Cardiac septum (tissue), 1 donor: ENCODE measurements at places on chromosomes 1 and 21.

GRCh38 chr1:233140974-233141373, 154.6 kb downstream of the PCNX2 start:
- DNase-seq = no peak

- no peak for DNase-seq
These were observed 74.3 kb upstream of the COG2 start for GRCh38 chr1:230568008-230568407.

- no peak for DNase-seq
These were observed 31.4 kb downstream of the SLC44A3 start for GRCh38 chr1:94851571-94851970.

- DNase-seq = peak; percentile 60
These were observed 35.2 kb upstream of the LRP8 start for GRCh38 chr1:53362851-53363642.

GRCh38 chr21:17085707-17086106, 427.1 kb upstream of the CXADR start:
- DNase-seq = no peak

GRCh38 chr1:82844911-82845827, 1044.4 kb downstream of the ADGRL2 start:
- DNase-seq = no peak

GRCh38 chr1:68811806-68812205, 314.9 kb upstream of the DEPDC1 start:
- DNase-seq = no peak

GRCh38 chr1:164602101-164602422, 43.1 kb downstream of the PBX1 start:
- no peak for DNase-seq

DNA sequence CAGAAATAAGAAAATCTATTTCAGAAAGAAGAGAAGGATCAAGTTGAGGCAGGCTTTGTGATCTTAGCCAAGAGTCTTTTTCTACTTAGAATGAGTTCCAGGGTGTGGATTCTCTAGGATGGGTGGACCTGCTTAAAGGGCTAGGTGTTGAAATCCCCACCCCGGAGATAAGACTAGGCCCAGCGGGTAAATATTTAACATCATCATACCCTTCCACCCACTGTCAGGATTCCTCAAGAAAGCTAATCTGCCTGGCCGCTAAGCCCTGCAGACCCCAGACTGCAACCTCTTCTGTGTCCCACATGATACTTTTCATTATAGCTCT, 5.8 kb downstream of the IGSF9 start:
- DNase-seq = no peak

- DNase-seq = no peak
These were observed 7.3 kb downstream of the GMEB1 start for GRCh38 chr1:28675924-28676257.

GRCh38 chr1:9128520-9129265, at the start of gene GPR157:
Gene GPR157, minus strand, starts transcription at chr1:9129102. Its CDS starts 75 bp downstream, at chr1:9129027.
- peak; percentile 97 for DNase-seq

DNA sequence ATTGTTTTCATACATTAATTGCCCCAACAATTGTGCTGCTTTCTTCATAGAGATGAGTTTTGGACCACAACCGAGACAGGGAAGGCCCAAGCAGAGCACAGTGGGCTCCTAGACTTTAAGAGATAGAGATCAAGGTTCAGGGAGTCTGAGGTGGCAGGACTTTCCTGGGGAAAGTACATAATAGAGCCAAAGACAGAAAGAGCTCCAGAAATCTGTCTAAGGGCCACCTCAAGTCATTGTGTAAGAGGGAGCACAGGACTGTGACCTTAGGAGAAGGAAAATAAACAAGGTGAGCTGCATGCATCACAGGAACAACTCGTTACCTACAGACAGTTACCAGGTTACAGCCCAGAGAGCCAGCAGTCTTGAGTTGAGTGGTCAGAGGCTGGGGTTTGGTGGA, 41.3 kb upstream of the CR2 start:
- no peak for DNase-seq
